ENCODE measurements at places on chromosomes 5 and 9.

GRCh38 chr9:25948182-25948581, 269.9 kb upstream of the TUSC1 start:
- H3K4me3 ChIP-seq: no peak overlapping the region
- H3K4me1 ChIP-seq: no peaks in the 10 kb centered on the region
- no peaks in the 10 kb centered on the region for H3K27me3 ChIP-seq
- H3K27ac ChIP-seq: no peak overlapping the region

DNA sequence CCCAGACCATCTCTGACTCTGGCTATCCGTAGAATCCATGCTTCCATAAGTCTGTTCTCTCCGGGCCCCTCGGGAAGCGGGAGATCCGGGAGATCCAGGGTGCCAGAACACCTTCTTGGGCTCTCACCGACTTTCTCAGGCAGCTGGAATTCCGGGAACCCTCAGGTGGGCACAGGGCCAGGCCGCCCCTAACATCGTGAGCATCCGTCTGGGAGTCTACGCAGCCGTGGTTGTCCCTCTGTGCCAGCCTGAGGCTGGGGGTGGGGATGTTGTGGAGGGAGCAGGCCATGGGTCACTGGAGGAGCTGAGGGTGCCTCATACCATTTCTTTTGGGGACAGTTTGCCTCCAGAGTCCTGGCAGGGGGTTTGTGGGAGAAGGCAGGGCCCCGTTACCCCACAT, 92.3 kb upstream of the COL5A1 start:
- H3K36me3 ChIP-seq: peaks cover 2% of the 10 kb centered on the region
- H3K27ac ChIP-seq: peak overlapping the region; percentile 44
- H3K4me1 ChIP-seq: no peaks in the 10 kb centered on the region
- DNase-seq: no peak
- peaks cover 37% of the 10 kb centered on the region for H3K27me3 ChIP-seq
- H3K4me3 ChIP-seq: no peak overlapping the region

- peak overlapping the region; percentile 99 for H3K27ac ChIP-seq
- H3K36me3 ChIP-seq: peaks cover 35% of the 10 kb centered on the region
- peak; percentile 3 for DNase-seq
- H3K4me3 ChIP-seq: peak overlapping the region; percentile 94
- no peaks in the 10 kb centered on the region for H3K27me3 ChIP-seq
Measured at GRCh38 chr5:178625679-178626483, 969 bp downstream of the CLK4 start.

- H3K4me1 ChIP-seq: peaks cover 76% of the 10 kb centered on the region
- peak overlapping the region; percentile 92 for H3K27ac ChIP-seq
- H3K27me3 ChIP-seq: no peaks in the 10 kb centered on the region
- peak overlapping the region; percentile 50 for H3K4me3 ChIP-seq
Measured at GRCh38 chr9:89536600-89536999, 38.7 kb upstream of the SEMA4D start.

DNA sequence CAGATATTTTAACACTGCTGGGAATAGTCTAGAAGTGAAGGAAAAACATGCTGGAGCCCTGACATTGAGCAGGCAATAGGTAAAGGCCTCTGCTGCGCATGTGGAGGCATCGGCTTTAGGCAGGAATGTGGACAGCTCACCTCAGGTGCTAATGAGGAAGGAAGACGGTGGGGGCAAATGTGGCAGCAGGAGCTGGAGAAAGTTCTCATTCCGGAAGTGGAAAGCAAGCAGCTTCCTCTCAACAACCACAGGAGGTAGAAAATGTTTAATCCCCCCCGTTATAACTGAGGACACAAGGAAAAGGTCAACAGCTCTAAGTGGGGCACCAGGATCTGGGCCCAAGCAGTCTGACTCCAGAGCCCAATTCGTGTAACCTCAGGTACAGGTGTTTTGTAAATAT, 7.6 kb upstream of the RPS14 start:
- H3K27ac ChIP-seq: no peak overlapping the region
- peaks cover 13% of the 10 kb centered on the region for H3K4me1 ChIP-seq
- H3K36me3 ChIP-seq: peaks cover 6% of the 10 kb centered on the region
- no peak for DNase-seq
- no peak overlapping the region for H3K4me3 ChIP-seq

DNA sequence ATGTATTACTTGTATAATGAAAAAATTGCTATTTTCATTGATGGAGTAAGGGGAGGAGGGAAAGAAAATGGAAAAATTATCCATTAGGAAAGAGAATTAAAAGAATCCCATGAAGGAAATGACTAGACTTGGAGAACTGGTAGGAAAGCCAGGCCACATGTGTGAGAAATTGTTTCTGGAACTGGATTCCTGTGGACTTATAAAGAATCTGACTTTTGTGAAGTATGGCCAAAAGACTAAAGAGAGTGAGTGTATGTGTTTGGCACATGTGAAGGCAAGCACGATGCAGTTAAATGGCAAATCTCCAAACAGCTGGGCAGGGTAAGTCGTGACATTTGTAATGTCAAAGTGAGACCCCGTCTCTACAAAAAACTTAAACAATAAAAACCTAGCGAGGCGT, 89.4 kb downstream of the MTX3 start:
- peaks cover 2% of the 10 kb centered on the region for H3K36me3 ChIP-seq
- H3K27me3 ChIP-seq: peaks cover 18% of the 10 kb centered on the region
- H3K4me3 ChIP-seq: no peak overlapping the region
- no peak overlapping the region for H3K27ac ChIP-seq
- DNase-seq: no peak
- no peaks in the 10 kb centered on the region for H3K4me1 ChIP-seq

DNA sequence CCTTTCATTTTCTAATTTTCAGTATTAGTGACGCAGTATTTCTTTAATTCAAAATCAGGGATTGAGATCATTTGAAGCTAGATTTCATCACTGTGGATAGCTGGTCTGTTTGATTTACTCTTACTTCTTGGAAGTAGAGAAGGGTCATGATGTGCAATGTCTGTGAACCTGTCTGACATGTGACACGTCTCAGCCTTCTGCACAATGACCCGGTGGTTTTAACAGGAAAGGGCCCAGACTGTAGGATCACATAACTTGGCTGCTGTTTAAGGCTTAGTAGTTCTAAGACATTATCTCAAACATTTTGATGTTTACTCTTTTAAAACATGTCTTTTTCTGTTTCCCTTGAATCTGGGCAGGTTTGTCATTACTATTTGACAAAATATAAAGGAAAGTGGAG, 823.3 kb upstream of the NUDT12 start:
- no peak overlapping the region for H3K4me3 ChIP-seq
- DNase-seq: no peak
- no peaks in the 10 kb centered on the region for H3K4me1 ChIP-seq
- no peak overlapping the region for H3K27ac ChIP-seq

DNA sequence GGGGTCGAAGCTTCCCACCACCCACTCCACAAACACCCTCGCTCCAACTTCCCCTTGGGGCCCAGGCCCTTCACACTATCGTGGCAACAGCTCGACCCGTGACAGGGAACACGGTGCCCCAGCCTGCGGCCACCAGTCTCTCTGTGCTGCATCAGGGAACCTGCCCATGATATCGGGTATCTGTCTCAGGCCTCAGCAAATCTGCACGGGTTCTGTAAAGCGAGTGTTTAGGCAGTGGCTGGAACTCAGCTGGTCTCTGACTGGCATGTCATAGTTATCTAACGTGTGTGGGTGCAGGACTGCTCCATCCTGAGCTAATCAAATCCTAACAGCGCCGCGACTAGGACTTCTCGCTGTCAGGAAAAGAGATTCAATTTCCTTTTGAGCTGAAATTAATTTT, 42.9 kb downstream of the DBH start:
- peaks cover 27% of the 10 kb centered on the region for H3K4me1 ChIP-seq
- H3K27me3 ChIP-seq: no peaks in the 10 kb centered on the region
- H3K27ac ChIP-seq: peak overlapping the region; percentile 96
- H3K4me3 ChIP-seq: peak overlapping the region; percentile 20
